ENCODE measurements at places on chromosomes 1 and 21.

DNA sequence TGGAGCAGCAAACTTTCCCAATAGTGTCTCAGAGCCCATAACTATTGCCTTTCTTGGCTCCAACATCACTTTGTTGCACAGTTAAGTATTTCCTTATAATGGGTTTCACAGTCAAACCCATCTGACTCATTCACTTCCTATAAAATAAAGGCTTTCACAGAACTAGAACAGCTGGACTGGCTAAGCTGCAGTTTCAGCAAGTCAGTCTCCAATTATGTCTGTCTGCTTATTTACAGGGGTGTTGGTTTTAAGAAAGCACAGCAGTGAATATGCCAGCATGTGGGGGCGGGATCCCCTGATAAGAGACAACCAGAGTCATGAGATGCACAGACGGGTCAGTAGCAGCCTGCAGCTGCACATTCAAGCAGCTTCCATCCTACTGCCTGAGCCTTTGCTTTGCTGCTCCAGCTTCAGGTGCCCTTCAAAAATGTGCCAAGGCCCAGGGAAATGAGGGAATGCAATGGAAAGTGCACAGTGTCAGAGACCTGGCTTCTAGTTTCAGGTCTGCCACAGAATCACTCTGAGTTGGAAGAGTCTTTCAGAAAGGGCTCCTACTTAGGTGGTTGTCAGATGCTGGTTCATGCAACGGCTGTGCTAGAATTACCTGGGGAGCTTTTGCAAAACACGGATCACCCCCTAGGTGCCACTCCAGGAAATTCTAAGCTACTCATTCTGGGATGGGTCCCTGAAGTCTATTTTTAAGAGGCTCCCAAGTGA, 24.8 kb downstream of the RNF19B start:
- DNase-seq, result no peak

DNA sequence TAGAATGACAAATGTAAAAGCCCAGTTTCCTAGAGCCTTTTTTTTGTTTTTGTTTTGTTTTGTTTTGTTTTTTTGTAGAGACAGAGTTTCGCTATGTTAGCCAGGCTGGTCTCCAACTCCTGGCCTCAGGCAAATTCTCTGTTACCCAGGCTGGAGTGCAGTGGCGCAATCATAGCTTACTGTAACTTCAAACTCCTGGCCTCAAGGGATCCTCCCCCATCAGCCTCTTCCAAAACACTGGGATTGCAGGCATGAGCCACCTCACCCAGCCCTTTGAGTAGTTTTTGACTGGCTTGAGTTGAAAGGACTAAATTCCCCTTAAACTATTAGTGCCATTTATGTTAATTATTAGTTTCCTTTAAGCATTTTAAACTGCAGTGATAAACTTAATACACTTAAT, 28.8 kb upstream of the ZBTB18 start:
- no peak for DNase-seq

DNA sequence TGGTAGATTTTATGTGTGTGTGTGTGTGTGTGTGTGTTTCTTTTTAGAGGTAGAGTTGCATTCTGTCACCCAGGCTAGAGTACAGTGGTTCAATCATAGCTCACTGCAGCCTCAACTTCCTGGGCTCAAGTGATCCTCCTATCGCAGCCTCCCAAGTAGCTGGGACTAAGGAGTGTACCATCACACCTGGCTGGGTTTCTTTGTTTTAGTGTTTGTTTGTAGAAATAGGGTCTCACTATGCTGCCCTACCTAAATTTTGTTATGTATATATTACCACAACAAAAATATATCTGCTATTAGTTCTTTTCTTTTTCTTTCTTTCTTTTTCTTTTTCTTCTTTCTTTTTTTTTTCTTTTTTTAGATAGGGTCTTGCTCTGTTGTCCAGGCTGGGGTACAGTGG, 43.1 kb upstream of the CXADR start:
- no peak for DNase-seq

- DNase-seq, result no peak
Observed at GRCh38 chr21:29193072-29193471, 62.6 kb downstream of the MAP3K7CL start.

GRCh38 chr1:40273547-40274166, 15.6 kb downstream of the ZMPSTE24 start:
- no peak for DNase-seq

- DNase-seq, result no peak
Observed at GRCh38 chr1:212288615-212289014, 3.4 kb downstream of the PPP2R5A start.

DNA sequence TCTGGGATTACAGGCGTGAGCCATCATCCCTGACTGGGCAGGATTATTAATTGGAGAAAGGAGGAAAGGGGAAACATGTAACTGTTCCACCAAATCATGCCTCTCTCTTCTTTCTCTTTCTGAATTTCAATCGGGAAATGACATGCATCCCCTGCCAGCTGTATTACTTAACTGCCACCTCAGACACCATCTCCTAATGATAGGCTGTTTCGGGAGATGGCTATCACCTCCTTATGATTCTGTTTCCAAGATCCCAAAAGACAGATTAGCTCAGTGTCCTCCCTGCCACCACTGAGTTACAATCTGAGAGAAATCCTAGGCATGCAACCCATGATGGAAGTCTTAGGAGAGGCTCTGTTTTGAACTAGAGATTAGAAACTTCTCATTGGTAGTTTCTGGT, 67.5 kb downstream of the MIS18A start:
- no peak for DNase-seq
